ENCODE measurements at places on chromosomes 11 and 22. TPM values are rescaled to one million over a fixed set of nuclear protein-coding genes. Genes with fewer than 3 reads are reported as not detected.

GRCh38 chr11:95531116-95531515 lies 258.5 kb downstream of the FAM76B start:
- H3K36me3 ChIP-seq = no peaks in the 10 kb centered on the region
- DNase-seq = no peak
- no peak overlapping the region for H3K27ac ChIP-seq
- no peaks in the 10 kb centered on the region for H3K27me3 ChIP-seq

GRCh38 chr11:27390318-27391295 lies 27.6 kb upstream of the CCDC34 start:
- H3K27me3 ChIP-seq = no peaks in the 10 kb centered on the region
- no peak overlapping the region for H3K27ac ChIP-seq
- no peaks in the 10 kb centered on the region for H3K36me3 ChIP-seq
- no peak overlapping the region for H3K4me3 ChIP-seq
- DNase-seq = no peak

Gene GAS2L1
- total RNA-seq = 2.7 TPM

DNA sequence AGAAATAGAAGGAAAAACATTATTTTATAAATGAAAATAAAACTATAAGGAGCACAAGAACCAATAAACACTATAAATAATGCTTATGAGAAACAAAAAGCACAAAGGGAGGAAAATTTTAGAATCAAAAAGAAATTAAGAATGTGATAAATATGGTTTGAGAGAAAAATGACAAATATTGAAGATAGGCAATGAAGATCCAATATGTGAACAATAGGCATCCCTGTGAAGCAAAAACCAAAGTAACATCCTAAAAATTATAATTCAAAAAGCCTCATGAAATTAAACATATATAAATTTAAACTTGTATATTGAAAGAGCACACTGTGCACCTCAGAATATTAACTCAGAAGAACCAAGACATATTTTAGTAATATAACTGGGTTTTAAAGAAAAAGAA lies 216.2 kb downstream of the GRIK4 start:
- no peak overlapping the region for H3K4me3 ChIP-seq
- no peaks in the 10 kb centered on the region for H3K36me3 ChIP-seq
- H3K27ac ChIP-seq = no peak overlapping the region
- H3K27me3 ChIP-seq = peaks cover 2% of the 10 kb centered on the region

Gene TSPAN32
- 2.7 TPM for total RNA-seq

DNA sequence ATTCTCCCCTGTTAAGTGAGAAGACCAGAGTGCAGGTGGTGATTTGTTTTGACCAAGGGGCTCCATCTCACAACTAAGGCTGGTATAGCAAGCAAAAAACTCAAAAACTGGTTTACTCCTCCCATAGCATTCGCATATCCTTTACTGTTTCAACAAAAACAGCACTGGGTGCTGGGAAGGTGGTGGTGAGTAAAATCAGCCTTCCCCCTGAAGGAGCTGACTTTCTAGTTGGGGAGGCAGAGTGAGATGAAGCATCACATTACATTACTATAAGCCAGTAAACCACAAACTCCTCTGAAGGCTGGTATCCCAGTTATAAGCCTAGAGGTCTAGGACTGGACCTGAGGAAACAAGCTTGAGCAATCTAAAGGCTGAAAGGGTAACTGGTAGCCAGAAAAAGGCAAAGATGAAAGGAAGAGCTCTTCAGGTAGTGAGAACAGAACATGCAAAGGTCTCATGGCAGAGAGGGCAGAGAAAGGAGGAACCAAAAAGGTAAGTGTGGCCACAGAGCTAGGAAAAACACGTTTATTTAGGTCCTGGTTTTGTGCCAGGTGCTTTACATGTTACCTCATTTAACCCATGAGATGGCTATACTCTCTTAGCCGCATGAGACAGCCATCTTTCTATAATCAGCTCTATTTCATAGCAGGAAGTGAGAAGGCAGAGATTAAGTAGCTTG lies 22.3 kb downstream of the TMEM123 start:
- peaks cover 13% of the 10 kb centered on the region for H3K4me1 ChIP-seq
- DNase-seq = no peak
- no peaks in the 10 kb centered on the region for H3K27me3 ChIP-seq
- no peak overlapping the region for H3K27ac ChIP-seq
- H3K36me3 ChIP-seq = peaks cover 5% of the 10 kb centered on the region
- no peak overlapping the region for H3K4me3 ChIP-seq

GRCh38 chr11:115929618-115930129 lies 425.5 kb upstream of the CADM1 start:
- H3K4me1 ChIP-seq = peaks cover 24% of the 10 kb centered on the region
- H3K27me3 ChIP-seq = peaks cover 3% of the 10 kb centered on the region
- no peak overlapping the region for H3K4me3 ChIP-seq
- H3K27ac ChIP-seq = no peak overlapping the region
- H3K36me3 ChIP-seq = no peaks in the 10 kb centered on the region

- no peaks in the 10 kb centered on the region for H3K27me3 ChIP-seq
- no peak overlapping the region for H3K27ac ChIP-seq
- no peak for DNase-seq
- peaks cover 71% of the 10 kb centered on the region for H3K36me3 ChIP-seq
These were observed 18.9 kb downstream of the ATG2A start for GRCh38 chr11:64898076-64898445.

Gene PGR
- total RNA-seq = under 0.01 TPM

Gene BBS1
- 18.8 TPM for total RNA-seq

- no peak overlapping the region for H3K4me3 ChIP-seq
- H3K4me1 ChIP-seq = peaks cover 10% of the 10 kb centered on the region
- no peaks in the 10 kb centered on the region for H3K36me3 ChIP-seq
- no peak for DNase-seq
These were observed 293.2 kb downstream of the NTM start for GRCh38 chr11:131663405-131664200.

DNA sequence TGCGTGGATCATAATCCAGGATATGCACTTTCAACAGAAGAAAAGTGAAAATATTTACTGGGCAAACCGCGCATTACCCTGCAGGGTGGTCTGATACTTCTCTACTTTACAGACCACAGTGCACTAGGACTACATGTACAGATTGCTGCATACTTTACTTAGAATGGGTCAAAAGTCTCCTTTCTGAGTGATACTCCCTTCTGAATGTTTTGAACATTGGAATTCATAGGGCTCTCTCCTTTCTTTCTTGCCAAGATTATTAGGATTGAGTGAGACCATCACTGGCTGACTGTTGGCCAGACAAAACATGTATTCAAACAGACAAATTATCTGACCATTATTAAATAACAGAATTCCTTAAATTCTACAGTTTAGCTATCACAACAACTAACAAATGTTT lies 6.6 kb upstream of the FIBIN start:
- H3K27ac ChIP-seq = no peak overlapping the region
- H3K27me3 ChIP-seq = no peaks in the 10 kb centered on the region
- H3K36me3 ChIP-seq = no peaks in the 10 kb centered on the region
- no peaks in the 10 kb centered on the region for H3K4me1 ChIP-seq
- H3K4me3 ChIP-seq = no peak overlapping the region
- no peak for DNase-seq

DNA sequence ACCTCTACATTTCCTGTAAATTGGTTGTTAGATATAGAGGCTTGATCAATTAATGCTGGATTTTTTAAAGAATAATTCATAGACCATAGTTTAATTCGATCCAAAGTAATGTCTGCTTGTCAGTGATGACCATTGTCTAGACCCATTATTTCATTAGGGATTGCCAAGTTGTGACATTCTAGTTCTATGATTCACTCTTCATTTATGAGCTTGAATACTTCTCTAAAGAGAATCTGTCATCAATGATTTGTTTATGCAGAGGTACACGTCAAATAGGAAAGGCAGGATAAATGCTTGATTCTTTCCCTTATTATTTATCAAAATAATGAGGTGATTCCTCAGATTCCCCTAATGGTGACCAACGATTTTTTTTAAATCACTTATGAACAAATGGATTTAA lies 24.0 kb upstream of the ROBO3 start:
- H3K4me1 ChIP-seq = peaks cover 30% of the 10 kb centered on the region
- no peak overlapping the region for H3K27ac ChIP-seq
- H3K4me3 ChIP-seq = no peak overlapping the region
- peaks cover 78% of the 10 kb centered on the region for H3K27me3 ChIP-seq
- no peaks in the 10 kb centered on the region for H3K36me3 ChIP-seq

- no peaks in the 10 kb centered on the region for H3K27me3 ChIP-seq
- H3K36me3 ChIP-seq = no peaks in the 10 kb centered on the region
- no peak overlapping the region for H3K27ac ChIP-seq
- DNase-seq = no peak
- H3K4me3 ChIP-seq = no peak overlapping the region
- H3K4me1 ChIP-seq = peaks cover 3% of the 10 kb centered on the region
These were observed 906.7 kb upstream of the CHORDC1 start for GRCh38 chr11:91129596-91129995.

- no peak for DNase-seq
- H3K4me1 ChIP-seq = no peaks in the 10 kb centered on the region
- no peak overlapping the region for H3K4me3 ChIP-seq
These were observed 178.9 kb downstream of the CTTN start for GRCh38 chr11:70577258-70577603.

- peaks cover 2% of the 10 kb centered on the region for H3K27me3 ChIP-seq
- no peak overlapping the region for H3K4me3 ChIP-seq
- peaks cover 35% of the 10 kb centered on the region for H3K4me1 ChIP-seq
- H3K36me3 ChIP-seq = peaks cover 2% of the 10 kb centered on the region
These were observed 21.4 kb downstream of the MN1 start for GRCh38 chr22:27780161-27780575.

Gene DSCAML1
- 0.80 TPM for total RNA-seq

Gene OR6T1
- total RNA-seq = not detected

DNA sequence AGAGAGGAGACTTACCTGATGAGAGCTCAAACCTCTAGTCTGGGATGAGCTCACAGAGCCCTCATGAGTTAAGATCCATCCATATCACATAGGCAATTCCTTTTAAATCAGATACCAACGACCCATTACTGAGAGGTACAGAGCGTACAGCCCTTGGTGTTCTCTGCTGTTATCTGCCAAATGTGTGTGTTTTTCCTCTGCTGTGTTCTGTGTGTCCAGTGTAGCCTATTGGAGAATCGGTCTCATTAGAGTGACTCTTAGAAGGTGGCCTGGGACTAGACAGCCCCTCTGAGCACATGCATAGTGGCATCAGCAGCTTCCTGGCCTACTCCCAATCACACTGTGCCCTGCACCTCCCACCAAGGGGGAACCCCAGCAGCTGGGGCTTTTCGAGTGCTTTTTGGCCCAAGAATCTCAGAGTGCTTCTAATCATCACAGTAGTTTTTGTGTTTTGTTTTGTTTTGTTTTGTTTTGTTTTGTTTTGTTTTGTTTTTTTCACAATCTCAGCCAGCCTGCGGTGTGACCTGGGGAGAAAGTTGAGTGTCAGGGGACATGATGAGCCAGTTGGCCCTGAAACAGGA lies 25.4 kb downstream of the TP53AIP1 start:
- DNase-seq = no peak
- peaks cover 25% of the 10 kb centered on the region for H3K4me1 ChIP-seq
- H3K4me3 ChIP-seq = no peak overlapping the region
- no peak overlapping the region for H3K27ac ChIP-seq
- no peaks in the 10 kb centered on the region for H3K27me3 ChIP-seq
- H3K36me3 ChIP-seq = no peaks in the 10 kb centered on the region

Gene TEX12
- total RNA-seq = 0.22 TPM

Gene CFAP300
- 2.5 TPM for total RNA-seq

Gene HOATZ
- not detected for total RNA-seq

GRCh38 chr22:44823806-44824205 lies 71.4 kb downstream of the ARHGAP8 start:
- H3K27ac ChIP-seq = no peak overlapping the region
- H3K36me3 ChIP-seq = no peaks in the 10 kb centered on the region
- no peak overlapping the region for H3K4me3 ChIP-seq

Gene MPZL3
- 0.53 TPM for total RNA-seq

- no peak for DNase-seq
- H3K4me3 ChIP-seq = no peak overlapping the region
- no peaks in the 10 kb centered on the region for H3K36me3 ChIP-seq
- no peak overlapping the region for H3K27ac ChIP-seq
- peaks cover 9% of the 10 kb centered on the region for H3K4me1 ChIP-seq
- no peaks in the 10 kb centered on the region for H3K27me3 ChIP-seq
These were observed 36.5 kb downstream of the SYTL2 start for GRCh38 chr11:85774256-85775101.

DNA sequence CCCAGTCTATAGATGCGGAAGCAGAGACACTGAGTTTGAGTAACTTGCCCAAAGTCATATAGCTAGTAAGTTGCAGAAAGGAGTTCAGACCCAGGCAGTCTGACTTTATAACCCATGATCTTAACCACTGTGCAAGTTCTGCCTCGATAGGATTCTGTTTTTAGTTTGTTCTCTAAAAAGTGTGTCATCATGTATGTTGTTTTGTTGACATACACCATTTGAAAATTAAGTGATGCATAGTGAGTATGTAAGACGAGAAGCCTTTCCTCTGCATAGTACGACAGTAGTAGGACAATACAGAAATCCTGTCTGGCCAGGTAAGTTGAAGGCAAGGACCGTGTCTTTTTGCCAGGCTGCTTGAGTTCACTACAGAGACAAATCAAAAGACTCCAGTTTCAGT lies 3.3 kb downstream of the ZC3H12C start:
- peaks cover 13% of the 10 kb centered on the region for H3K4me1 ChIP-seq
- H3K4me3 ChIP-seq = no peak overlapping the region

DNA sequence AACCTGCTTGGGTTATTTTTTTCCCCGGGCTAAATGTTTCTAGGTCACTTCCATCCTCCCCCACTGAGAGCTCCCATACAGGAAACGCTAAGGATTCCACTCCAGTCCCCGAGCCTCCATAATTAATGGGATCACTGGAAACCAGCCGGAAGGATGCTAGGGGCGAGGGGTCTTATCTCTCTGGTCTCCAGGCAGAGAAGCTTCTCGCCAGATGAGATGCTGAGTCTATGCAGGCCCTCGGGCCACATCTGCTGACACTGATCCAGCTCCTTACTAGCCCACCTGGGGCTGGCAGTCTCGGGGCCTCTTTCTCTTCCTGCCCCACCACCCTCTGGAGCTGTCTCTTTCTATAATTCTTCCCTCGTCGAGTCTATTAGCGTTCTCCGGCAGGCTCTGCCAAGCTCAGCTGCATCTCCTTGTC lies 125.9 kb upstream of the SYT13 start:
- no peaks in the 10 kb centered on the region for H3K36me3 ChIP-seq
- H3K27ac ChIP-seq = no peak overlapping the region
- DNase-seq = no peak
- peaks cover 8% of the 10 kb centered on the region for H3K4me1 ChIP-seq

DNA sequence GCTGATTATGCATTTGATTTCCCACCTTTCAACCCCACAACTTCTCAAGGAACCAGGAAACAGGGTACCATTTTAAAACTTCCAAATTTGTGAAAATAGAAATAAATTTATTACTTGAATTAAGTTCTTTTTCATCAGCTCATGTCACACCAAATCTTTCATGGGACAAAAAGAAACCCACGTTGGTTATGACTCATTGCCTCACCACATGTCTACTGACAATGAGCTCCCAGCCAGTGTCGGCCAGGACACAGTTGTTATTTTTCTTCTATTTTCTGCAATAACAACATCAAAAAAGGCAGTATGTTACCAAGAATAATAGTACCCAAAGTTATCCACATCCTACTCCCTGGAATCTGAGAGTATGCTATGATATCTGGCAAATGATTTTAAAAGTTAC lies 17.3 kb downstream of the MS4A6A start:
- H3K4me3 ChIP-seq = no peak overlapping the region
- no peaks in the 10 kb centered on the region for H3K4me1 ChIP-seq
- H3K27me3 ChIP-seq = no peaks in the 10 kb centered on the region
- H3K27ac ChIP-seq = no peak overlapping the region
- H3K36me3 ChIP-seq = no peaks in the 10 kb centered on the region
- no peak for DNase-seq
